ENCODE measurements at places on chromosomes 1 and 21.

DNA sequence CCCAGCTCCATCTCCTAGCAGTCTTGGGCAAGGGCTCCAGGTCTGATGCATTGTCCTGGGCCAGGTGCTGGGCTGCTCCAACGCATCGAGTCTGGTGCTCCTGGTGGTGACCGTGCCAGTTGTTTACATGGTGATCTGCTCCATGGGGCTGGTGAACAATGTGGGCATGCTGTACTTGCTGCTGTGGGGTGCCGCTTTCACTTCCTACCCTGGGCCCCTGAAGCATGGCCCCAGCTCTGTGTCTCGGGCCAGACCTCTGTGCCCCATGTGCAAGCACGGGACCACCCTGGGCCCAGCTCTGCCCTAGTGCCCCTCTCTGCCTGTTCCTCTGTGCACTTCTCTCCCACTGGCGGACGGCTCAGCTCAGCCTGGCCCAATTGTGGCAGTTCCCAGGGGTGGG lies 119.4 kb downstream of the MAST2 start:
- DNase-seq = no peak

- no peak for DNase-seq
Observed at GRCh38 chr1:39061951-39062350, 35.8 kb downstream of the NDUFS5 start.

DNA sequence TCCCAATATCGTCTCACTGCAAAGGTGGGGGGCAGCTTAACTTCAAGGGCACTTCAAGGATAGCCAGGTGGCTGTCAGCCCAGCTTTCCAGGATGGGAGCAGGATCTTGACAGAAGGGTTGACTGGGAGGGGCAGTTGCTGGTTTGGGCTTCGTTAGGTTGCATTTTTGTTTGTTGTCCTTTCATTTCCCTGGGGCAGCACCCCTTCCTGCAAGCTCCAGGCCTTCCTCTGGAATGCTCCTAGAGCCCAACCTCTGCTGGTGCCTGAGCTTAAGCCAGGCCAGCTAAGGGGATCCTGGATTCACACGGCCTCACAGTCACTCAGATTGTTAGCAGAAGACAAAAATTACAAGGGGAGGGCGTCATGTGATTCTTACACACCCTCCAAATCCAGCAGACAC lies 4.1 kb upstream of the OLIG2 start:
- DNase-seq = no peak

GRCh38 chr1:153800516-153800915 lies 25.3 kb downstream of the SLC27A3 start:
- DNase-seq = no peak

DNA sequence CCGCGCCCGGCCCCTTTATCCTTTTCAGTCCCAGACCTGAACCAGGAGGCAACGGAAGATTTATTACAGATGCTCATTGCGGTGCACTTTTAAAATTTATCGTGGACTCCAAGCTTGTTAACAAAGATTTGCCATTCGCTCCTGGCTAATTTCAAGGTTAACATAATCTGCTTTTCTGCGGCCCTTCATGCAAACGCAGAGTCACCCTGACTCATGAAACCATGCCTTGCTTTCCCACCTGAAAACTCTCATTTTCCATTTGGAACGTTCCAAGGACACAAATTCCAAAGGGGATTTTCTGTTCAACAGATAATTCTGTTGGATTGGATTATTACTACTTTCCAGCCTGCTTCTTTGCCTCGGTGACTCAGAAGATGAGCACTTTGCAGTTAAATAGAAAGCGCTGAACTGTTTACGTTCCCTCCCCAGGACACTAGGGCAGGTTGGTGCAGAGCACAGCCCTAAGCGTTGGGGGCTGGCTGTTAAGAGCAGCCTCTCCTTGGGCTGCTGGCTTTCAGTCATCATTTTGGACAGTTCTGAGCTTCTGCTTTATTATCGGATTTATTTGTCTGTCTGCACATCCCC lies 51.1 kb downstream of the CD247 start:
- no peak for DNase-seq
